ENCODE measurements at places on chromosomes 7 and 10.
A peak's percentile ranks its signal among the peaks of the same experiment; 100 is the strongest.

GRCh38 chr7:1357601-1358271 is 101.5 kb downstream of the MICALL2 start:
- no peak for DNase-seq

DNA sequence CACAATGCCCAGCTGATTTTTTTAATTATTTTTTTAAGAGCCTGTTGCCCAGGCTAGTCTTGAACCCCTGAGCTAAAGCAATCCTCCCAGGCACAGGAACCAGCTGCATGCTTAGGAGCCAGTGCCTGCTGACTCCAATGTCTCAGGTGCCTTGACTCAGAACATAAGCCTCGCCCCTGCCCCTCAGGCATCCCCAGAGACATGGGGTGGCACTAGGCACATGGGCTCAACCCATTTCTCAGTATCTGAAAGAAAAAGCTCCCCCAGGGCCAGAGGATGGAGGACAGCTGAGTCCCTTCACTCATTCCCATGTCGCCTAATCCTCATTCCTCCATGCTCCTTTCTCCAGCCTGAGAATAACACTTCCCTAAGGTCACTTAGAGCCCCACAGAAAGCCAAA is 39.1 kb downstream of the KCNH2 start:
- DNase-seq, result no peak

GRCh38 chr7:114802632-114803031 is 119.3 kb upstream of the MDFIC start:
- no peak for DNase-seq

- DNase-seq, result peak; percentile 77
These were observed at the start of gene MKI67 for GRCh38 chr10:128125944-128126764. MKI67 (minus strand) TSS chr10:128126423; CDS start chr10:128125667, 756 bp downstream.

DNA sequence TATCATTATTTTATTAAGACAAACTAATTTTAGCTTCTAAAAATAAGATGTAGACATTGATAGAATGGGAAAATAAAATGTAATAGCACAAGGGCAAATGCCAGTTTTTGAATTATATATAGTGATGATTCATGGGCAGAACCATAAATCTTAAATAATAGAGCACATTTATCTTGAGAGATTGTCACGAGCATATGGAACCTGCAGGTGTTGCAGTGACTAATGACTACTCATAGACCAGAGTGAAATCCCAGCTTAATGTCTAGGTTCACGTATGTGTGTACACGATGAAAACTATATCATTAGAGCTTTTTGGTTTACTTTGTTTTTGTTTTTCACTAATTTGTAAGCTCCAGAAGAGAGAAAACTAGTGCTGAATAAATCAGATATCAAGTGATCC is 150.2 kb upstream of the CACNA2D1 start:
- DNase-seq, result no peak

GRCh38 chr7:106543221-106543757 is 117.7 kb downstream of the CCDC71L start:
- no peak for DNase-seq

DNA sequence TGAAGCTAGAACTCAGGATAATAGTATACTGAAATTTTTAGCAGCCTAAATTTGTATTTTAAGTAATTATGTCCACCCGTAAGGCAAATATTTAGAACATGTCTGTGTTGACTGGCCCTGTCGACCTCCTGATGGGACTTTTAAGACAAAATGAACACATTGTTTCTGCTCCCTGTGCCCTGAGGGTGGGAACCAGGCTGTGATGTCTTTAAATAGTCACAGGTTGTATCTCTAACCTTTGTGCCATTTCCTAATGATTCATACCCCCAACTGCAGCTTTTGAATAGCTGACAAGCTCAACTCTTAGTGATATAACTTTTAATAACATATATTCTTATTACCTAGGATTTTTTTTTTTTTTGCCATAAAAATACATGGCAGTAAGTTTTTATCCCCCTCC is 494.9 kb upstream of the AKR1E2 start:
- DNase-seq, result no peak

- no peak for DNase-seq
These were observed 302.3 kb upstream of the AUTS2 start for GRCh38 chr7:69295977-69296376.

GRCh38 chr10:126536148-126536547 is 134.3 kb downstream of the C10orf90 start:
- no peak for DNase-seq

- DNase-seq, result no peak
These were observed 24.4 kb downstream of the ETV1 start for GRCh38 chr7:13965077-13965476.

DNA sequence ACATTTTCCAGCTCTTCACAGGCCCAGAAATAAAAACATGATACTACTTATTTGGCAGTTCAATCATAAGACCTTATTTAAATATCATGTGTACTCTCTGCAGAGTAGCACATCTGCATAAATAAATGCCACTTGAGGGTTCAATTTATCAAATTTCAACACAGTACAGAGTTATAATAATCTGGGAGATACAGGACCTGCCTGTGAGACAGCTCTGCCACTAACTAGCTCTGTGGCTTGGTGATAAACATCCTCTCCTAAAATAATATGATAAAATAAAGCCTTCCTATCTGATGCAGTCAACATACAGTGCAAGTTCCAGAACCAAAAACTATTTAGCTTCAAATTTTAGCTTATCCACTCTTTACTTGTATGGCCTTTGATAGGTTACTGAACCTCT is 90.9 kb upstream of the GATAD1 start:
- DNase-seq, result no peak

DNA sequence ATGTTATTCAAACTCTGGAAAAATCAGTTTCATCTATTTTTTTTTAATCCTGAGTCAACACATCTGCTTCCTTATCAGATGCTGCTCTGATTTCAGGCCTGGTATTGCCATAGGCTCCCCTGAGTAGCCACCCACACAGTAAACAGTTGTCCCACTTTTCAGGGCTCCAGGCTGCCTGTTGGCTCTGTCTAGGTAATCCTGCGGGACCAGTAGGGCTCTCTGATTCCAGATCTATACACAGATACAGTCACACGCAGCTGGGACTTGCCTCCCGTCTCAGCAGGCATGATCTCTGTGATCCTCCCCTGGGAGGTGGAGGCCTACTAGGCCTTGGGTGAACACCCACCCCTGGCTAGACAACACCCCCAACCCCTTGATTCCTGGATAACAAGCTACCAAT is 206.1 kb downstream of the CREB5 start:
- DNase-seq, result no peak

- no peak for DNase-seq
These were observed 273.2 kb upstream of the ZNF32 start for GRCh38 chr10:43921881-43922280.

GRCh38 chr7:24756545-24757352 is 515 bp downstream of the GSDME start:
- DNase-seq, result no peak

- no peak for DNase-seq
These were observed 126.3 kb downstream of the CFTR start for GRCh38 chr7:117606132-117606531.

GRCh38 chr10:3136763-3137611 is 35.6 kb downstream of the PITRM1 start:
- DNase-seq, result no peak

GRCh38 chr10:129604333-129605032 is 137.4 kb downstream of the MGMT start:
- no peak for DNase-seq

- peak; percentile 9 for DNase-seq
These were observed 85.8 kb downstream of the CALD1 start for GRCh38 chr7:134865001-134865845.

DNA sequence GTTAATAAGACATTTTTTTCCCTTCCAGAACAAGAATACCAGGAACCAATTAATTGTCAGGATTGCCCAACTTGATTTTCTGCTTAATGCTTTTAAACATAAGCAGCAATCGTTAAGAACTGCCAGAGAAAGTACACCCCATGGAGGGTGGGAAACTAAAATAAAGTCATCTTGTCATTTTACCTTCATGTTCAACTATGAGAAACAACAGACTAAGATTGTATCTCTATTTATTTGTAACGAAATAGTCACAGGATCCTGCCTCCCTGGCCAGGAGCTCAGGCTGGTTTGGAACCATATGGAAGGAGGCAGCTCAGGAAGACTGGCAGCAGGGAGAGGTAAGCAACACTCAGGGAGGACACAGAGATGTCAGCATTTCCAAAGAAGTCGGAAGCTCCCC is 129.6 kb downstream of the TNS3 start:
- no peak for DNase-seq

DNA sequence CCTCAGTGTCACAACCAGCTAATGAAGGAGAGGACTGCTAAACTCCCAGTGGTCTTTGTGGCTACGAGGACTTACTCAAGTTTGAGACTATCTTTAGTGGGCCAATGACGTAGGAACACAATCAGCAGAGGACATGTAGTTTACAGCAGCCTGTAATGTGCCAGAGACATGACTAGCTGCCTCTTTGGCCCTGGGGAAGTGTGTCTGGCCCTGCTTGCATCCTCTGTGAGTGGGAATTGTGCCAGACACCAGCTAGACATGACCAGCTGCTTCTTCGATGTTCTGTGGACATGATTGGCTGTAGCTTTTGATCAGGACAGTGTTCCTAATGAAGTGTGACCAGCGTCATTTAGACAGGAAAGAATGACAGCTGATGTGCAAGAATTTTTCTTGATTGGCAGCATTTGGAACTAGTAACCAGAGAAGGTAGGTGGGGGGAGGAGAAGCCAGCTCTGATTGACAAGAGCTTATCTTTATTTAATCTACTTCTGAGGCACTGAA is 141.7 kb downstream of the AUTS2 start:
- no peak for DNase-seq

- no peak for DNase-seq
These were observed 13.5 kb downstream of the AHR start for GRCh38 chr7:17311952-17312351.

DNA sequence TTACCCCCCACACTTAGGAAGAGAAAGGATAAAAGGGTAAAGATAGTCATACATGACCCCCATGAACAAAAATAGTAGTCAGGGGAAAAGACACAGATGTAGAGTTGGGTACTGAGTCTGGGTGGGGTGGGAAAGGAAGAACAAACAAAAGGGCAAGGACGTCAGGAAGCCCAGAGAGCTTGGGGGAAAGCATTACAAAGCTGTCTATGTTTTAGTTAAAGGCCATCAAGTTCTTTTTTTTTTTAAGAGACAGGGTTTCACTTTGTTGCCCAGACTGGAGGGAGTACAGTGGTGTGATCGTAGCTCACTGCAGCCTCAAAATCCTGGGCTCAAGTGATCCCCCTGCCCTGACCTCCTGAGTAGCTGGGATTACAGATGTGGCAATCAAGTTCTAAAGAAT is 98.4 kb upstream of the PDLIM1 start:
- DNase-seq, result no peak

DNA sequence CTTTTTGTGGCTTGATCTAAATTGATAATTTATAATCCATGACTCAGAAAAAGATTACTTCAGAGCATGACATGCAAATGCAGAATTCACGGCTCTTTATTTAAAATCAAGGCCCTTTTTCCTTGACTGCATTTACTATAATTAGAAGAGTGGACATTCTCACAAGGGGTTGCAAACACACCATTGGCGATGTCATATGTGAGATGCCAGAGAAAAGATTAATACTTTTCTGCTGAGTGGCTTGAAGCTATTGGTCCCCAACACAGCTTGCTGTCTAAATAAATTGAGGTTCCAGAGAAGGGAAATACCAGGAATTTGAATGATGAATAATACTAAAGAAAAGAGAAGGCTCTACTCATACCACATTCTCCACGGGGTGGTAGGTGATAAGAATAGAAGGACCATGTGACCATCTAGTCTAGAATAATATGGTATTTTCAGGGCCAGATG is 78.7 kb upstream of the ARID5B start:
- DNase-seq, result no peak

DNA sequence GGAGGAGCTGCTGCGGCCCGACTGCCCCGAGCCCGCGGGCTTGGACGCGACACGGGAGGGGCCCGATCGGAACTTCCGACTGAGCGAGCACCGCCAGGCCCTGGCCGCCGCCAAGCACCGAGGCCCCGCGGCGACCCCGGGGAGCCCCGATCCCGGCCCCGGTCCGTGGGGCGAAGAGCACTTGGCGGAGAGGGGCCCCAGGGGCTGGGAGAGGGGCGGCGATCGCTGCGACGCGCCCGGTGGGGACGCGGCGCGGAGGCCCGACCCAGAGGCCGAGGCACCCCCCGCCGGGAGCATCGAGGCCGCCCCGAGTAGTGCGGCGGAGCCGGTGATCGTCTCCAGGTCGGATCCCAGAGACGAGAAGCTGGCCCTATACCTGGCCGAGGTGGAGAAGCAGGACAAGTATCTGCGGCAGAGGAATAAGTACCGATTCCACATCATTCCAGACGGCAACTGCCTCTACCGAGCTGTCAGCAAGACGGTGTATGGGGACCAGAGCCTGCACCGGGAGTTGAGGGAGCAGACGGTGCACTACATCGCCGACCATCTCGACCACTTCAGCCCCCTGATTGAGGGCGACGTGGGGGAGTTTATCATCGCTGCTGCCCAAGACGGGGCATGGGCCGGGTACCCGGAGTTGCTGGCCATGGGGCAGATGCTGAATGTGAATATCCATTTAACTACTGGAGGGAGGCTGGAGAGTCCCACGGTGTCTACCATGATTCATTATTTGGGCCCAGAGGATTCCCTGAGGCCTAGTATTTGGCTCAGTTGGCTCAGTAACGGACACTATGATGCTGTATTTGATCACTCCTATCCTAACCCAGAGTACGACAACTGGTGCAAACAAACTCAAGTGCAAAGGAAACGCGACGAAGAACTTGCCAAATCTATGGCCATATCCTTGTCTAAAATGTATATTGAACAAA is 1.4 kb downstream of the OTUD1 start:
- peak; percentile 17 for DNase-seq

- DNase-seq, result no peak
These were observed 2.7 kb downstream of the OPN4 start for GRCh38 chr10:86657011-86657395.

GRCh38 chr7:150514748-150515222 is at the start of gene GIMAP7:
GIMAP7 (plus strand) TSS chr7:150514872; CDS start chr7:150519975, 5,103 bp downstream.
- no peak for DNase-seq

- no peak for DNase-seq
These were observed 278.3 kb downstream of the ARL4A start for GRCh38 chr7:12965767-12966166.

DNA sequence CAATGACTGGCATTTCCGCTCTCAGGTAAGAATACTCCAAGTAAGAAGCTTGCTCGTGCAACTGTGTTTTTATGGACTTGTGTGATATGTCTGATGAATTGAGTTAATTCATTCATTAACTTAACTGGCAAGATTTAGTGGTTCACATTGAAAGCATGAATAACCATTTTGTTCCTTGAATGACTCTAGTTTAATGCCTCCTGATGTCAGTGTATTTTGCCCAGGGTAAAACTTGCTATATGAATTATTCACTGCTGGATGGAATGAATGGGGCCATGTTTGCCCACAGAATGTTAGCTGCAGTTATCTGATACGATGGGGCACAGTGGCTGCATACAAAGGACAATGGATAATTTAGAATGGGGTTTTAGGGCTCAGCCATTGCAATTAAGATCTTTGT is 124.1 kb downstream of the ZNF365 start:
- no peak for DNase-seq

- DNase-seq, result no peak
These were observed 110.1 kb downstream of the ARID5B start for GRCh38 chr10:62011558-62011957.

All from stimulated activated CD4-positive, alpha-beta T cell treated with anti-CD3 and anti-CD28 coated beads, Interleukin-12 subunit alpha, Interleukin-12 subunit beta, amount 100 ng/mL, for 24 hours (primary cell).